AG09309 (cell line): ENCODE measurements at places on chromosomes 11 and 22.

DNA sequence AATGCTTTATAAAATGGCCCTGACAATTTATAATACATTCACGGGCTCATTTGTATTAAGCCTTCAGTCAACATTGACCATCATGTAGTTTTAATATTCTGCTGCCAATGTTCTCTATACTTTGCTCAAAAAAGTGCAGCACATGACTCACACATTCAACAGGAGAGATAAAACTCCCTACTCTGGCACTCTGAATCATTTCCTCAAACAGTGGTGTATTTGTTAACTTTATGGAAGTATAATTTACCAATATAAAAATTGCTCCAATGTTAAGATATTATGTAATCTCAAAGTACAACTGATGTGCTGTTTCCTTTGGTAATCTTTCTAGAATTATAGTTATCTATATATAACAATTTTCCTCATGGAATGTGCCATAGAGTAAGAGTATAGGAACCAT, 39.9 kb downstream of the MAML2 start:
- no peak for DNase-seq

DNA sequence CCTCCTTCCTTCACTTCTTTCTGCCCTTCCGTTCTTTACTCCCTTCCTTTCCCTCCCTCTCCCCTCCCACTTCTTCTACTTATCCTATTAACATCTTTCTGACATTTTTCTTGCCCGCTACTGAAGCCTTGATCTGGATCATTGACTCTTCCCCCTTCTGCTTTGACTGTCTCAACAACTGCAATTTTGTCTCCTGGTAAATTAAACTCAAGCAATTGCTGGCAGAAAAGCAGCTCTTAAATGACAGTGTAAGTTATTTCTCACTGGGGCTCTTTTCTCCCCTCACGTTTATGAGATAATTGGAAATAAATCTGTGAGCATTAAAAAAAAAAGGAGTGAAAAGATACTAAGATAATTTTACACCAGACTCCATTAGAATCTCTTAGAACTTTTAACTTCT, 120.0 kb downstream of the SLC17A6 start:
- no peak for DNase-seq

DNA sequence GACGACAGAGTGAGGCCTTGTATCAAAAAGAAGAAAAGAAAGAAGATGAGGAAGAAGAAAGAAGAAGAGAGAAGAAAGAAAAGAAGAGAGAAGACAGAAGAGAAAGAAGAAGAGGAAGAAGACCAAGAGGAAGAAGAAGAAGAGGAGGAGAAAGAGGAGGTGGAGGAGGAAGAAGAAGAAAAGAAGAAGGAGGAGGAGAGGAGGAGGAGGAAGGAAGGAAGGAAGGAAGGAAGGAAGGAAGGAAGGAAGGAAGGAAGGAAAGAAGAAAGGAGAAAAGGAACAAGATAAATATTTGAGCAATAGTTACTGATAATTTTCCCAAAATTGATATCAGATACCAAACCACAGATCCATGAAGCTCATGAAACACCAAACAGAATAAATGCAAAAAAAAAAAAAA, 169.7 kb upstream of the TMEM45B start:
- DNase-seq: no peak

DNA sequence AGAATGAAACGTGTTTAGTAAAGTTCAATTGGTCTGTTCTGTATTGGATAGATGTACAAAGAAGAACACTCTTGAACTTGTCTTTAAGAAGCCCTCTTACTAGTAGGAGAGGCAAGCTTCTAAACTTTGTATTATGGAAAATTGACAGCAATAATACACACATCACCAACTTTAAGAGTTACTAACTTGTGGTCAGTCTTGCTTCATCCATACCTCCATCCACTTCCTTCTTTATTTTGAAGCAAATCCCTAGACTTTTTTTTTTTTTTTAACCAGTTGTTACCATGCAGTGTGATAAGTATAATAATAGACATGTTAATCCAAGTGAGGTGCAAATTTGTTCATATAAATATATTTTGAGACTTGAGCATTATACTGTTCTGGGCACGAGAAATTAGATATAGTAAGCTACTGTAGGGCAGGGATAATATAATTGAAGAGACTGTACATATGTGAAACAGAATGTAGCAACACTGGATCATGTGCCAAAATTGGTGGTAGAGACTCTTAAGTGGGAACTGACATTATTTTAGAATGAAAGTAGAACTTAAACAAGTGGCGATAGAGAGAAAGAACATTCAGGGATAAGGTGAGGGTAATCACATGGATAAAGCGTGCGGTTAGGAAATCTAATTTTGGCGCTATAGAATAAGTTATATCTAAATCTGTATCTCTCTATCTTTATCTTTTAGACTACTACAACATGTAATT, 6.5 kb downstream of the FAR1 start:
- no peak for DNase-seq

DNA sequence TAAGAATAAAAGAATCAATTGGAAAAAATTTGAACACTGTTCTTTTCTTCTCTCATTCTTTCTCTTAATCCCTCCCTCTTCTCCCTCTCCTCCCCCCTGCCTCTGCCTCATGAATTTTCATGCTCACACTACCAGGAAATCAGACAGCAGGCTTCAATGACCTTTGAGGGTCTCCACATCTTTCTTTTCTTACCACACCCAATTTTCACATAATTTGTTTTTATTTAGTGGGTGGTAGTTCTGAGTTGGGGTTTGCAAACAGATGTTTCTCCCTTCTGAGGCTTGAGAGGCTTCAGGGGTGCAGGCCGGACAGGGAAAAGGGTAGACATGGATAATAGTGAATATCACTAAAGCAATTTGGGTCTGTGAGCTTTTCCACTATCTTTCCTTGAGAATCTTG, 95.5 kb downstream of the SPATA19 start:
- no peak for DNase-seq

- peak; percentile 25 for DNase-seq
Measured at GRCh38 chr22:50086526-50086925, 1.3 kb upstream of the MLC1 start.
